GM13977 (cell line): ENCODE measurements at places on chromosomes 13 and 19.

DNA sequence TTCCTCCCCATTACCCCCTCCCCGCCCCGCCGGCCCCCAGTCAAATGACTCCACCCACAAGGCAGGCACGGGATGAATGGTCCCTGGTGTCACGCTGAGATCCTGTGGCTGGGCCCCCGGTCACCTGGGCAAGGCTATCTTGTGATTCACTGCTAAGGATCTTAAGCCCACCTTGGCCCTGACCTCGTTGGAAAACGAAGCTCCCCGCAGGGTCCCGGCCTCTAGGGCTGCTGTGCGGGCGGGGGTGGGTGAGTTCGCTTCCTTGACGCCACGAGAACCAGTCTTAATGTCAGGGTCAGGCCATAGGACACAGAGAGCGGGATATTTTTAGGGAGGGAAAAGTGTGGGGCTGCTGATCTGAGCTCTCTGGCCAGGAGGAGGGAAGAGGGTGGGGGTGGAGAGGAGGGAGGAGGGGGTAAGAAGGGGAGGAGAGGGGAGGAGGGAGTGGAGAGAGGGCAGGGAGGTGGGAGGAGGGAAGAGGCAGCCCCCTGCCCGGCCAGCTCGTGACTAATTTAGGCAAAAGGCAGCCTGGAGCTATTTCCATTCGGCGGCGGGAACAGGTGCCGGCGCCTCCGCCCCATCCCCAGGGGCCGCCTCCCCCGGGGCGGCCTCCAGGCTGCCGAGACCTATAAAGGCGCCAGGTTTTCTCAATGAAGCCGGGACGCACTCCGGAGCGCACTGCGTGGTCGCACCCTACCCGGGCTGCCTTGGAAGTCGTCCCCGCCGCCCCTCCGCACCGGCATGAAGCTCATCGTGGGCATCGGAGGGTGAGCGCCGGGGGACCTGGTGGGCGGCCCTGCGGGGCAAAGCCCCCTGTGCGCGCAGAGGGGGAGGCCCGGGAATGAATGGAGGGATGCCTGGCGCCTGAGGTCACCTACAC, at the start of gene NMRK2:
TSS of gene NMRK2 (plus strand) at position 139 of the 880 bp plus-strand sequence. CDS start at position 742, 603 bp downstream.
- DNase-seq = no peak

DNA sequence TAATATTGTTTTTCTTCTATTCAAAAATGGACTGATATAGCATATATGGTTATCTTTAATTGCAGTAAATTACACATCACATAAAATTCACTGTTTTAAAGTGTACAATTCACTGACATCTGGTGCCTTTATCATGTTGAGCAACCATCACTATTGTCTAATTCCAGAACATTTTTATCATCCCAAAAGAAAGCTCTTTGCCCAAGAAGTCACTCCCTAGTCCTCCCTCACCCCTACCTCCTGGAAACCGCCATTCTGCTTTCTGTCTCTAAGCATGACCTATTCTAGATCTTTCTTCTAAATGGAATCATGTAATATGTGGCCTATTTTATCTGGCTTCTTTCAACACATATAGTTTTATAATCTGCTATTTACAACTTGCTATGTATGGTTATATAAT, 525.6 kb downstream of the DCT start:
- no peak for DNase-seq

- DNase-seq = no peak
Measured at GRCh38 chr19:21308773-21309172, 20.4 kb downstream of the ZNF708 start.

- peak; percentile 93 for DNase-seq
Measured at GRCh38 chr19:45677351-45678230, 9.6 kb downstream of the GIPR start.

DNA sequence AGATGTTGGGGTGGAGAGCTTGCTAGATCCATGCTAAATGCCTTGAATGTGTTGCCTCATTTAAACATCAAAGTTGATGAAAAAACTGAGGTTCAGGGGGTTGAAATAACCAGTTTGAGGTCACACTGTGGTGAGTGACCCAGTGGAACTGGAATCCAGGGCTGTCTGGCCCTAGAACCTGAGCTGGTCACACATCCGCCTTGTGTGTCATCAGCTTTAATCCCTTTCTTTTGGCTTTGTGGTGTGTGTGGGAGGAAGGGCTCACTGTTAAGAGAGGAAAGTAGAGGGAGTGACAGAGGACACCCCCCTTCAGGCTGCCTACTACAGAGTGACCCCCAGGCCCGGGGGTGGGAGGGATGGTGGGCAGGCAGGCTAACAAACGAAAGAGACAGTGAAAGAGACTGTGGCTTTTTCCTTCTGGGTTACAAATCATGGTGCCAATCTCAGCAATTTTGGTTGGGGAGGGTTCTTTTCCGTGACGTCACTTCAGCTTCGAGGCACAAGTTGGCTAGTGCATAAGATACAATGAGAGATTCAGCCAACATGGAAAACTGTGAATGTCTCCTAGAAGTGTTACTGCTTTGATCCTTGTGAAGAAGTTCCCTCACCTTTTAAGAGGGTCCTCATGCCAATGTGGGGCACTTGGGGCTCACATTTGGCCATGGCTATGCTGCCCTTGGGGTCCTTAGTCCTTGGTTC, 164.9 kb downstream of the DLEU7 start:
- no peak for DNase-seq

DNA sequence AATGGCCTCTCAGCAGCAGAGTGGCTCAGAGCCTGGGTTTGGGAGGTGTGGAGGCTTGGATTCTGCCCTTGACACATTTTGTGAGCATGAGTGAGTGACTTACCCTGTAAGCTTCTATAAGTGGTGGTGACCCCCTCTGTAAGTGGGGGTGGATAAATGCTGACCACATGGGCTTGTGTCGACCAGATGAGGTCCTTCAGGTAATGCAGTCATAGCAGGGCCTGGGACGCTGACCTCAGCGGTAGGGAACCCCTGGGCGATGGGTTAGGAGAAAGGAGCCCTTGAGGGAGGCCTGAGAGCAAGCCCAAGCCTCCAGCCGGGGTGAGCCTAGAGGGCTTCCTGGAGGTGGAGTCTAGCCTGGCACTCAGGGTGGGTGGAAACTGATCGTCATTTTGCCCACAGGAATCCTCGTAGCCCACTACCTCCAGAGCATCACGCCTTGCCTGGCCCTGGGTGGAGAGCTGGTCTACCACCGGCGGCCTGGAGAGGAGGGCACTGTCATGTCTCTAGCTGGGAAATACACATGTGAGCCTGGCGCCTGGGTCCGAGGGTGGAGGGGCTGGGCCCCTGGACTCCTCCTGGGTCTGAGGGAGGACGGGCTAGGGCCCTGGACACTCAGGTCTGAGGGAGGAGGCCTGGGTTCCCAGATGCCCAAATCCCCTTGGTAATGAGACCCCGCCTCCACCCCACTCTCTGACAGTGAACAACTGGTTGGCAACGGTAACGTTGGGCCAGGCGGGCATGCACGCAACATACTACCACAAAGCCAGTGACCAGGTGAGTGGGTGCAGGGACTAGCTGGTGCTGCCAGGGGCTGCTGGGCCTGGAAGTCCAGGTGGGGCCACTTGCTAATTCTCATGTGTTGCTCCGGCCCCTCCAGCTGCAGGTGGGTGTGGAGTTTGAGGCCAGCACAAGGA, 5.0 kb upstream of the APOE start:
- no peak for DNase-seq

DNA sequence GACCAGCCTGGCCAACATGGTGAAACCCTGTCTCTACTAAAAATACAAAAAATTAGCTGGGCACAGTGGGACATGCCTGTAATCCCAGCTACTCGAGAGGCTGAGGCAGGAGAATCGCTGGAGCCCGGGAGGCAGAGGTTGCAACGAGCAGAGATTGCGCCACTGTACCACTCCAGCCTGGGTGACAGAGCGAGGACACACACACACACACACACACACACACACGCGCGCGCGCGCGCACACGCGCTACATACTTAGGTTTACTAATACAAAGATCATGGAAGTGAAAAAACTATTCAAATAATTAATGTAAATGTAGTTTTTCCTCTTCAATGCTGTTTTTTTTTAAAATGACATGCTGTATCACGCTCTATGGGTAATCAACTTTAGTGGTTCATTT, 58.5 kb upstream of the ZDHHC20 start:
- no peak for DNase-seq
